ENCODE measurements at places on chromosomes 7 and 10. TPM values are rescaled to one million over a fixed set of nuclear protein-coding genes. Genes with fewer than 3 reads are reported as not detected.

DNA sequence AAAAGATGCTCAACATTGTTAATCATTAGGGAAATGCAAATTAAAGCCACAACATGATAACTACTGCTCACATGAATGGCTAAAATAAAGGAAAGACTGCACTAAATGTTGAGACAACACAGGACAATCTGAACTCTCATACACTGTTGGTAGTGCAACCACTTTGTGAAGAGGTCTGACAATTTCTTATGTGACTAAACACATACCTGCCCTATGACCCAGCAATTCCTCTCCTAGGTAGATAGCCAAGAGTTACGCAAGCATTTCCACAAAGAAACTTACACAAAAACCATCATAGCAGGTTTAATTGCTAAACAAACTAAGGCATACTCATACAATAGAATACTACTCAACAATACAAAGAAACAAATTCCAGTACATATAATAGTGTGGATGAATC, 41.8 kb upstream of the HERPUD2 start:
- no peak for DNase-seq

- DNase-seq = no peak
Measured at GRCh38 chr10:27742195-27743011, 3.2 kb downstream of the MKX start.

DNA sequence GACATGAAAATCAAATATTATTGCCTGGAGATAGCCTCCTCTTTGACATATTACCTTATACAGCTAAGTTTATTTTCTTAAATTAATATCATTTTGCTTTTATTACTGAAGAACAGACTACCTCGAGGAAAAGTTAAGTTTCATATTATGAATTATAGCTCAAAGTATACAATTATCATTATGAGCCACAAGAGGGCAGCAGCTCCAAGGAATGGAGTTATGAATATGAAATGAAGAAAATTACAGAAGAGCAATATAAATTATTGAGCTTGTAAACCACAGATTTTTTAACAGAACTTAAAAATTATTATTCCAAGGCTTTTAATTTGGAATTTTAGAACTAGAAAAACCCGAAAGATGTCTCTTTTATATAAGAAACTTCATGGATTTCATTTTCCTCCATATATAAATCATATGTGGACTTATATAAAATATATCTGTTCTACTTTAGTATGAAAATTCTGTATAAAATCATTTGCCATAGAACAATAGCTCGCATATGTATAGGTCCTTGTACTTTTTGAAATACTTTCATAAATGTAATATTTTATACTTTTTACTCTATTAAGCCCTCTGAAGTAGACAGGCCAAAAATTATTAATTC, 40.1 kb downstream of the IQUB start:
- no peak for DNase-seq

- no peak for DNase-seq
Measured at GRCh38 chr10:122213766-122214165, 57.3 kb upstream of the BTBD16 start.

- peak; percentile 52 for DNase-seq
Measured at GRCh38 chr10:119602241-119603095, 5.7 kb upstream of the TIAL1 start.

GRCh38 chr7:100983451-100984187, 14.3 kb downstream of the MUC12 start:
- no peak for DNase-seq

DNA sequence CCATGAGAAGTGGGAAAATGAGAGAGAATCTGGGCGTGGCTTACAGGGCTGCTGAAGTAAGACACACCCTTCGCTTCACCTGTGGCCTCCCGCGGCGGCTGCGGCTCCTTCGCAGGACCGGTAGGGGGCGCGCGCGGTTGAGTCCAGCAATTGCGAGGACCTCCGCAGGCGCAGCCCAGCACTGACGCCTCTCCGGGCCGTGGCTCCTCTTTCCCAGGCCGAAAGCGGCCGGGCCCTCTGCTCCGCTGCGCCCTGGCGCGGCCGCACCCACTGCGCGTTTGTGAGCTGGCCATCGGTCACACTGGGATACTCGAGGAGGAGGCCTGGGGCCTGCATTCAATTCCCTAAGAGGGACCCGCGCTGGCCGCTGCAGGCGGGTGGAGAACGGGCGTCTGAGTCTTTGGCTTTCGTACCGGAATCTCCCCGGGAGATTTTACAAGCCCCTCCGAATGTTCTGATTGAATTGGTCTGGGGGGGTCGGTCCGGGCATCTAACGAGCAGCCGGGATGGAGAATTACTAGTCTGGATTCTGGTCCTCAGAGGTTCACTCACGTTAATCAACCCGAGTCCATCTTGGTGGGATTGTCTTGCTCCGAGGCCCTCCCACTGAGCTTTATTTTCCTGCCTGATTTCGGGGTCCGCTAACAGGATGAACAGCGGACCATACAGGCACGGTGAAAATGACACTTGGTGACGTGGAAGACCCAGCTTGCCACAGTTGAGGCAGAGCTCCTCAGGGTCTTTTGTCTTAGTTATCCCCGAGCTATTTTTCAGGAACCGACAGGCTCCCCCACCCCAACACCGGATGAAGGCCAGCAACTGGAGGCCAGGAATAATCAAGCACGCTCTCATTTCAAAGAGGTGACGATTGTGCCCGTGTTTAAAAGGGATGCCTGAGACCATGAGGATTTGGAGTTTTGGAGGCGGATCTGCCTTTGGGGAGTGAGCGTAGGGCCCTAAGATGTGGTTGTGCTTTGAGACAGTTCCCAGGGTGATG, at the start of gene LRRD1:
Gene LRRD1, minus strand, starts transcription at position 215 of the 997 bp plus-strand sequence. CDS start 13,940 bp downstream, outside the sequence.
- peak; percentile 82 for DNase-seq

- peak; percentile 97 for DNase-seq
Measured at GRCh38 chr7:56051339-56052191, at the start of the genes CCT6A and PSPH. Gene CCT6A (plus strand): TSS chr7:56051765. CDS start chr7:56051849, 84 bp downstream. Gene PSPH (minus strand): TSS chr7:56051444. CDS start chr7:56021212, 30,232 bp downstream.

GRCh38 chr10:60350400-60350799, 39.3 kb downstream of the ANK3 start:
- no peak for DNase-seq

DNA sequence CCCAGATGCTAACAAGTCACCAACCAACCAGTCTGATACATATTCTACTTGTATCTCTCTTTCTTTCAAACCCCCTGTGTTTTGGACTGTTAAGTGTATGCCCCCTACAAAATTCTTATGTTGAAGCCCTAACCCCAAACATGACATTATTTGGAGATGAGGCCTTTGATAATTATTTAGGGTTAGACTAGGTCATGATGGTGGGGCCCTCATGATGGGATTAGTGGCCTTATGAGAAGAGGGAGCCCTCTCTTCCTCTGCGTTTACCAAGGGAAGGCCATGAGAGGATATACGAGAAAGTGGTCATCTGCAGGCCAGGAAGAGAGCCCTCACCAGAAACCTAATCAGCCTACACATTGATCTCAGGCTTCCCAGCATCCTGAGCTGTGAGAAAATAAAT, 2.5 kb downstream of the RAPGEF5 start:
- no peak for DNase-seq

- no peak for DNase-seq
Measured at GRCh38 chr7:149764481-149765398, 8.6 kb downstream of the ZNF467 start.

- no peak for DNase-seq
Measured at GRCh38 chr10:112844681-112845544, 105.1 kb upstream of the TCF7L2 start.

DNA sequence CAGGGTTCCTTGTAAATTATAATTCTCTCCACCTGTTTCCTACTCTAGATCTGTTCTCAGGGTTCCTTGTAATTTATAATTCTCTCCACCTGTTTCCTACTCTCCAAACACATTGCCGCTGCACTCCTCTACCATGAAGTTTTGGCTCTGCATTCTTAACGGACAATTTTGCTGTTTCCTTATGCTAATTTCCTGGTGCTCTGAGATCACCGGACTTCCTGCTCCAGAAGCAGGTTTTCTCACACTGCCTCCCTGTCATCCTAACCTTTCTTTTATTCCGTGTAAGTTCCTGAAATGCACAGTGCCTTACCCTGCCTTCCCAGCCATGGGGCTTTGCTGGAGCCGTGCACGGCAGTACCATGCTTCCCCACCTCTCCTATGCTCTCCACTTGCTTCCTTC, 256.8 kb downstream of the PLXNA4 start:
- no peak for DNase-seq

DNA sequence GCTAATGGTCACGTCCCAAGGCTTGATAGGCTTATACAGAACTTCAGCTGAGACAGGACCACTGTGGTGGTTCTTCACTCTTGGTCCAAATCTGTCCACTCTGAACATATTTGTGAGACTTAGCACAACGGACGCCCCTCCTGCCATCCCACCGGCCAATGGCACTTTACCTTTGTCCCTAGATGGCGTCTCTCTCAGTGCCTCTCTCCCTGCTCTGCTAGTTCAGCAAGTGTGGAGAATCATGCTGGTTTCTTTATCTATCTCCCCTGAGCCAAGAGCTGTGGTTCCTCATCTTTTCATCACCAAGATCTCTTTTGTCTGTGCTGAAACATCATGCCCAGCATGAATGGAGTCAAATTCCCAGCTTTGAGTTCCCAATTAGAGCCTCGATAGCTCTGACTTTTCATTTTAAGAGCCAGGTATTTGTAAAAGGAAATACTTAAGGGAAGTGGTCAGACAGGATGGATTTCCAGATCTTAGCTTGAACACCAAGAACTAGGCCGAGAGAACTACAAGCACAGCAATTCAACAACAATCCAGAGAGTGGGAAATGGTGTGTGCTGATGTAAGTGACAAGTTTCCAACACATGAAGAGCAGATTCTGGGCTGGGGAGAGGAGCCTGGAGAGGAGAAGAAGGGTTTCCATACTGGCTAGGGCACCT, 69.5 kb downstream of the ZNF800 start:
- DNase-seq = no peak

- no peak for DNase-seq
Measured at GRCh38 chr7:94178230-94178629, 174.1 kb upstream of the BET1 start.

GRCh38 chr7:142890874-142891485, 5.4 kb upstream of the TRPV6 start:
- DNase-seq = no peak

DNA sequence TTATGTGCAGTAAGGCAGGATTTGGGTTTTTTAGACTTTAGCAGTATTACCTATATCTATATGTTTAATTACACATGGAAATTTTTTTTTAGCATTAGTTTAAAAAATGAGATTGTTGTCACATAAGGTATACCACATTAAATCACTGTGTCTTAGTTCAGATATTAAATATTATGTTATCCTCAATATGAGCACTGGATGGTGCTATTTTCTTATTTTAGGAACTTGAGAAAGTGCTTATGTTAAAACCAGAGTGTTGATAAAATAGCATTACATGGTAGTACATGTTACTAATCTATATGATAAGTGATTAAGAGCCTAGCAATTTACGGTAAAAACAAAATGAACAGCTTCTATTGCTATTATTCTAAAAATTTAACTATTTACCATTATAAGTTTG, 28.8 kb downstream of the MIOS start:
- DNase-seq = no peak

GRCh38 chr10:32540691-32541470, 94.9 kb downstream of the CCDC7 start:
- DNase-seq = no peak

GRCh38 chr7:81833401-81833800, 63.6 kb upstream of the HGF start:
- DNase-seq = no peak

DNA sequence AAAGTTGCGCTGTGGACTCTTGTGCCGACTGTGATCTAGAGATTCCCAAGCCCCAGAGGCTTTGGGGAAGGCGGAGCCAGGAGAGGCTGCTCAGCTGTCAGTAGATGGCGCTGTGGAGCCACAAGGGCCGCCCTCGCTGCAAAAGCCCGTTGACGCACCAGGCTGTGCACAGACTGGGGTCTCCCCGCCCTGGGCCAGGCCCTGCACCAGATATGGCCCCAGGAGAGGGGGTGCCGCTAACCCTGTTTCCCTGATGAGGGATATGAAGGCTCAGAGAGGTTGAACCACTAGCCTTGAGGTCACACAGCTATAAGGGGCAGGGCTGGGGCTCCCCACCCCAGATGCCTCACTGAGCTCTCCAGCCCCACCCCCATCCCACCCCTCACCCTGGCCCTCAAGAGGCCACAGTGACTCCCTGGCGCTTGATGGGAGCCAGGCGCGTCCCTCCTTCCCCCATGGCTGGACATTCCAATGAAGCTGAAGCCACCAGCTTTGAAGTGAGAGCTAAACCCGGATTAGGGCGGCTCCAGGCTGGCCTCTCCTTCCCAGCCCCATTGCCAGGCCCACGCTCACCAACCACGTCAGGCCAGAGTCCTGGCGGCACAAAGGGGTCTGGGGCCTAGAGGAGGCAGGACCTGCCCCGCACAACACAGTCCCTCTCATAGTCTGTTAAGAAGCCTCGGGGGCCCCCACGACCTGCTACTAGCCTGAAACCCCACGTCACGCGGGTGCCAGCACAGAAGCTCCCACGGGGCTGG, 26.4 kb downstream of the MYL10 start:
- DNase-seq = peak; percentile 75

DNA sequence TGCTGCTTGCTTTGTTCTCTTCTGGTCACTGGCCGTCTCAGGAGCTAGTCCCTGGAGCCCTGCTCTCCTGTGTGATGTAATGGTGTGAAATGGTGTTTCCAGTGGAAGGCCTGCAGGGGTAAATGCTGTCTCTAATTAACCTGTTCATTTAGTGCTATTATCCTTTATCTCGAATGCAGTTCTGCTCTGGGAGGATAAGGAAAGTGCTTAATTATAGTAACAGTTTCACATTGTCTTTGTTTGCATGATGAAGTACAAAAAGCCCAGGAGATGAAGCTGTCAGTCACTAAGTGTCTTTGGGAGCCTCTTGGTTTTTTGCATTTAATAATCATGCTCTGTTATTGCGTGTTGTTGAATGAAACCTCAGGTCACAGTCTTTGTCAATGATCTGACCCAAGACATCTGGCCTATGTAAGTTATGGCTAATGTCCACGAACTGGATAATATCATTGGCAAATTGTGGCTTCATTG, 755.3 kb upstream of the GALNT17 start:
- DNase-seq = no peak

GRCh38 chr7:137611606-137612005, 235.2 kb downstream of the DGKI start:
- DNase-seq = no peak

GRCh38 chr10:102859911-102860310, 5.9 kb downstream of the BORCS7 start:
- no peak for DNase-seq

- DNase-seq = no peak
Measured at GRCh38 chr10:92387289-92387940, 96.4 kb downstream of the MARCHF5 start.

GRCh38 chr7:87027900-87028299, 31.6 kb downstream of the ELAPOR2 start:
- no peak for DNase-seq

Gene KCNH2
- 119 TPM for total RNA-seq

Gene GIMAP6
- 15.8 TPM for total RNA-seq

Gene CALML3
- total RNA-seq = not detected

Gene TYW1B
- 1.2 TPM for total RNA-seq

Gene FAM180A
- total RNA-seq = 5.9 TPM

Gene FAM131B
- 0.48 TPM for total RNA-seq

Gene MPP7
- 8.9 TPM for total RNA-seq

Gene TMEM178B
- total RNA-seq = 15.8 TPM

Gene BAMBI
- total RNA-seq = 92.7 TPM

Gene PDE1C
- 35.7 TPM for total RNA-seq

Gene GET4
- total RNA-seq = 19.7 TPM

Gene CPN1
- total RNA-seq = not detected

Gene UTF1
- total RNA-seq = not detected

Gene TUBAL3
- not detected for total RNA-seq

Gene NRBF2
- 10.6 TPM for total RNA-seq

Measured in right atrium auricular region (tissue), 2 donors.